ACHN (cell line): ENCODE measurements at places on chromosomes 7 and 10.

DNA sequence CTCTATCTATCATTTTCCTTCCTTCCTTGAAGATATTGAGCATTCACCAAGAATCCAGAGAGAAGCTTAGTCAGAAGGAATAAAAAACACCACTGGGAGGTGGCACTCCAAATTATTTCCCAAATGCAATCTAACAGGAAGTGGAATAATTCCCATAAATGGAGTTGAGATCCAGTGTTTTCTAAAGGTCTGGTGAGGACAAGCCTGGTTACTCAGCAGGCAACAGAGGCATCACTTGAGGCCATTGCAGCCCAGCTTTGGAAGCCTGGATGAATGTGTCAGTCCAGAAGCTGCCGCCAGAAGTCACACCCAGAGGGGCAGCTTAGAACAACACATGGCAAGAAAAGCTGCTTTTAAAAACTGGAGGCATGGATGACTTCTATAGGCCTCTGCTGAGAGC, 288.9 kb upstream of the KLF6 start:
- no peak for DNase-seq

- DNase-seq = no peak
Measured at GRCh38 chr7:106236065-106236464, 48.7 kb downstream of the NAMPT start.

DNA sequence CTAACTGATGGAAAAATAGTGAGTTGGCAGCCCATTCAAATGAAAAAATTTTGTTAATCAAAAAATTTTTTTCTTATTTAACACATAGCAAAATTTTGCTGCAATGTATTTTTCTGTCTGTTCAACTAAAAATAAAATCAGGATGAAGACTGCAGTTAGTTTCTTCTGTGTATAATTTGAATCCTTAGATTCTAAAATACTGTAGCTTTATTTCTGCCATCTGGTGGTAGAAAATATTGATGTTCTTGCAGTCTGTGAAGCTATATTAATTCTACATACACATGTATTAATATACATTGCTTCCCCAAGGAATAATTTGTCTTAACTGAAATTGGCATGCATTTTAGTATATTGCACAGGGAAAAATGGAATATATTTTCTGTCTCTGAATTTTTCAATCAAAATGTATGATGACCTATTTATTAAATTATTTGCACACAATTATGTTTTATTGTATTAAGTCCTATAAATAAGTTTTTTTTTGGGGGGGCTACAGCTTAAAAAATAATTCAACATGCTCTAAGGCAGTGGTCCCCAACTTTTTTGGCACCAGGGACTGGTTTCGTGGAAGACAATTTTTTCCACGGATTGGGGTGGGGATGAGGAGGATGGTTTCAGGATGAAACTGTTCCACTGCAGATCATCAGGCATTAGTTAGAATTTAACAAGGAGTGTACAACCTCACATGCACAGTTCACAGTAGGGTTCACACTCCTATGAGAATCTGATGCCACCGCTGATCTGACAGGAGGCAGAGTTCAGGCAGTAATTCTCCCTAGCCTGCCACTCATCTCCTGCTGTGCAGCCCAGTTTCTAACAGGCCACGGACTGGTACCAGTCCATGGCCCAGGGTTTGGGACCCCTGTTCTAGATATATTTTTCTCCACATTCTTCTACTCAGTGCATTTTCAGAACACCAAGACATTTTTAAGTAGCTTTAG, 119.4 kb downstream of the GNAT3 start:
- DNase-seq = peak; percentile 64

DNA sequence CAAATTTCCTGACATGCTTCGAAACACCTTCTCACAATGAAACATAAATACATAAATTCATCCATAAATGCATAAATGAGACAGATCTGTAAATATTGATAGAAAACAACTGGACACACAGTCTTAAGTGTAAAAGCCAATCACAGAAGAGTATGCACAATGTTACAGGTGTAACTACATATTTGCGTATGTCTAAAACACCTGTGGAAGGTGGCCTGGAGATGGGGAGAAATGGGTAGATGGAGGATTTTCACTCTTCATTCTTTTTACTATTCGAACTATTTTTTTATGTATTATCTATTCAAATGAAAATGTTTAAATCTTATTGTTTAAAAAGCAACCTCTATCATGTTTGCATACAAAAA, 860 bp downstream of the IQUB start:
- no peak for DNase-seq

DNA sequence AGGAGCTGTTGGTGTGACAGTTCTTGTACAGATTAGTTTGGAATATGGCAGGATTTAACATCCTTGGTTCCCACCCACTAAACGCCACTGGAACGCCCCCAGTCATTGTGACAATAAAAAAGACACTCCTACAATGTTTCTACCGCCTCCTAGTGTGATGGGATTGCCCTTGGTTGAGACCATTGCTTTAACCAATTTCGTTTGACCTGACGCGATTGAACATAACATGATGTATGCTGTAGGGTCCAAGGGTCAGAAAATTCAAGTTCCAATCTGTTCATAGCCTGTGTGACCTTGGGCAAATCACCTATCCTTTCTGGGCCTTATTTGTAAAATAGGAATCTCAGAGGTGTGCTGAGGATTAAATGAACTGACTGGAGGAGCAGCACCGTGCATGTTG, 12.5 kb downstream of the MXI1 start:
- no peak for DNase-seq

- no peak for DNase-seq
Measured at GRCh38 chr7:45118292-45118691, 6.8 kb upstream of the TBRG4 start.

GRCh38 chr7:94298943-94299342, 95.8 kb upstream of the COL1A2 start:
- no peak for DNase-seq

- no peak for DNase-seq
Measured at GRCh38 chr10:110212119-110213006, 5.0 kb downstream of the MXI1 start.
